NCI-H1417 treated with DMSO at 0.1 percent for 48 hours (cell line): ENCODE measurements at places on chromosomes 7 and 10.

DNA sequence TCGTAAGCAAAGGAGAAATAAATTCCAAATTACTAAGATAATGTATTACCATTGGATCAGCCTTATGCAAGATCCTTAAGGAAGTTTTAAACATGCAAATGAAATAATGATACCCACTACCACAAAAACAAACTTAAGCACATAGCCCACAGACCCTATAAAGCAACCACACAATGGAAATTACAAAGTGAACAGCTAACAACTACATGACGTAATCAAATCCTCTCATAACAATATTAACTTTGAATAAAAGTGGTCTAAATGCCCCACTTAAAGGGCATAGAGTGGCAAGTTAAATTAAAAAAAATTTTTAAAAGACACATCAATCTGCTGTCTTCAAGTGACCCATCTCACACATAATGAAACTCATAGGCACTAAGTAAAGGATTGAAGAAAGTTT is 397.3 kb upstream of the SEMA3A start:
- DNase-seq = no peak

DNA sequence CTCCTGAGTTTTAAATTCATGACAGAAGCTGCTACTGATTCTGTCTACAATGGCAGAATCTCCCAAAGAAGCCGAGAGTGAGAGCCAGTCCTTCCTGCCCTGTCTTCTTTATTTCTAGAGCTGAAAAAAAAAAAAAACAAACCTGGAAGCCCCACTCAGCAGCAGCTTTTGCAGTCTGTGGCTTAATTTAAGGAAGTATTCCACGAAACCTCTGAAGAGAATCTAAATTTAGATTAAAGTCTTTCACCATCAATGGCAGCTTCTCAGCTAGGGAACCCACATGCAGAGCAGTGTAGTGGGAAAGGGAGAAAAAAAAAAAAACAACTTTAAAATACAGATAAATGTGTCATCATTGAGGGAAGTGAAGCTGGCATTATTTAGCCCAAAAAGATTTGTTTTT is 23.4 kb downstream of the SMURF1 start:
- no peak for DNase-seq

DNA sequence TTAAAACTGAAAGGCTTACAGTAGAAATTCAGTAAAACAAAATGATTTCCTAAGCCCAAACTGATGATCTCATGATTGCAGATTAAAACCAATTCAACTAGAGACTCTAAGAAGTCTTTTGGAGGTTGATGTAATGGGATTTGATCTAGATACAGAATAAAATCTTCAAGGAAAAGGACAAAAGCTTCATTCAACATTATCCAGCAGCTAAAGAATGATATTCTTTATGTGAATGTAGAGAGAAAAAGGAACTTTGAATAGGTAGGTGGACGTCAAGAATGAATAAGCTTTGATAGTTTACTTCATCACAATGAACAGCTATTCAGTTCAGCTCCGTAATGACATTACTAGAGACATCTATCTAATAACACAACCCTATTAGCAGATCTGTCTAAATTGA is 744.4 kb downstream of the PHTF2 start:
- no peak for DNase-seq

- DNase-seq = no peak
These were observed 2.0 kb downstream of the PPP1R17 start for GRCh38 chr7:31688996-31689395.

DNA sequence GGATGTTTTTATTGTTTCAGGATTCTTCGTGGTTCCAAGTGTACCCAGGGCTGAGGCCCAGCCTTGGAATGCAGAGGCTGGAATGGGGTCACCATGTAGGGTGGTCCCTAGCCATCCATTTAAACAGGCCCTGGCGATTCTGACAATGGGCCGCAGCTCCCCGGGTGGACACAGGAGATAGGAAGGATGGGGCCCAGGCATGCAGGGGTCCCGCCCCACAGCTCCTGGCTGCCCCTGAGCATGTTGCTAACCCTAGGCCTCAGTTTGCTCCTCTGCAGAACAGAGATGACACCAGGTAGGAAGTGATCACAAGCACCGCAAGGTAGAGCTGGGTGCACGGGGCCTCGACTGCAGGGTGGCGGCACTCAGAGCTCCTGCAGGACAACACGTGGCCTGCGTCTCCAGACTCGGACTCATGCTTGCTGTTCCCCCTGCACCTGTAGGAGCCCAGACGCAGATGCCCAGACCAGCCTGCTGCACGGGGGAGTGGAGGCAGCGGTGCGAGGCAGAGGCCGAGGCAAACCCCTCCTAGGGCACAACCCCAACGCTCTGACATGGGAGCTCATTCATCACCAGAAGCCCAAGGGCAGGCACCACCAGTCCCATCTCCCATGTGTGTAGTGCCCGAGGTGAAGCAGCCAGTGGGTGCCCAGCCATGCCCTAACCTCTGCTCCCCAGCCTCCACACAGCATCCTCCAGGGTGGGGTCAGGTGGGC is 25.5 kb downstream of the VIPR2 start:
- DNase-seq = no peak

DNA sequence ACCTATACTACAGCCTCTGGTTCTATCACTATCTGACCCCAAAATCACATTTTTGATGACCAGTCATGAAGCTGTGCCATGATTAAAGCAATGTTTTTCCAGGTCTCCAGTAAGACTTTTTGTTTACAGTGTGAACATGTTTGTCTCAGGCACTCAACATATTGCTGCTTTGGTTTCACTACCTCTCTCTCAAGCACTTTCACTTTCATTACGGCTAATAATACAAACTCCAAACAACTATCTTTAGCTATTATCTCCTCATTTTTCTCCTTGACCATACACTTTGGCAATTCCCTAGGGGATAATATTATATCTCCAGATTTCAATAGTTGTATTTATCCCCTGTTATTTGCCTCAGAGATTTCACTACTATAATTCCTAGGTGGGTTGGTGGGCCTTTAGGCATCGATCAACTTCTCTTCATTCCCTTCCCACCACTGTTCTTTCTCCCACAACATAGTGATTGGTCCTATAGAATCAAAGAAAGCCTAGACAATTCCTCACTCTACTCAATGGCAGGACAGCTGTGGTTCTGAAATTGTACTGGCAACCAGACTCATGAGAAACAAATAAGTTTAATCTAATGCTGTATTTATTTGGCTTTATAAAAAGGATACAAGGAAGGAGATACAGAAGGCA is 261.4 kb upstream of the ZWINT start:
- DNase-seq = no peak
